ENCODE measurements at places on chromosomes 2 and 18.

DNA sequence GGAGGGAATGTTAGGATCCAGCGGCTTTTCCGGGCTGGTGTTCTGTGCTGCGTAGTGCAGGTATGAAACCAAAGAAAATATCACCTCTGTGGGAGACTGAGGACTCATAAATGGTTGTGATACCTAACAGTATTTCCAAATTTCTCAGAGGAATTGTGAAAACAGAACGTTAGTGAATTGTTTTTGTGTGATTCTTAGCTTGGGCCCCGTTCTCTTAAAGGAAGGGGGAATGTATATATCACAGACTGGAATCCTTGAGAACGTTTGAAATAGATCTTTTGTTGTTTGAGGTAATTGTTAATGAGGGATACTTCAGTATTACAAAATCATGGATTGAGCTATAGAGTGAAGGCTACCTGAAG lies 834 bp downstream of the ZNF638 start:
- no peak for DNase-seq

DNA sequence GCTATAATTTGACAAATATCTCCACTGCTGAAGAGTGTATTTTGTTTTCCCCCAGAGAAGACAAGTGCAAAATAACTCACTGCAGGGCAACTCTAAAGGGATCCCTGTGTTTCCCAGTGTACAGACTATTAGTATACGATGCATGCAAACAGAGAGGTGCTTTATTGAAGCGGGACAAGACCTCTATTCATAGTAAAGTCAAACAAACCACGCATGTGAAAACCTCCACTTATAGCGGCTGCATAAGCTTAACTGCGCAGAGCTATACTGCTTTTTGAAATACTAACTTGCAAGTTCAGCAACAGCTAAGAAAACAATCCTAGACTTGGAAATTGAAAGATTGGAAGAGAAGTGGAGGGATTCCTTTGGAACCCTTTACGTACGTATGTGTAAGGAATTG lies 15.6 kb downstream of the RNF144A start:
- DNase-seq = no peak

DNA sequence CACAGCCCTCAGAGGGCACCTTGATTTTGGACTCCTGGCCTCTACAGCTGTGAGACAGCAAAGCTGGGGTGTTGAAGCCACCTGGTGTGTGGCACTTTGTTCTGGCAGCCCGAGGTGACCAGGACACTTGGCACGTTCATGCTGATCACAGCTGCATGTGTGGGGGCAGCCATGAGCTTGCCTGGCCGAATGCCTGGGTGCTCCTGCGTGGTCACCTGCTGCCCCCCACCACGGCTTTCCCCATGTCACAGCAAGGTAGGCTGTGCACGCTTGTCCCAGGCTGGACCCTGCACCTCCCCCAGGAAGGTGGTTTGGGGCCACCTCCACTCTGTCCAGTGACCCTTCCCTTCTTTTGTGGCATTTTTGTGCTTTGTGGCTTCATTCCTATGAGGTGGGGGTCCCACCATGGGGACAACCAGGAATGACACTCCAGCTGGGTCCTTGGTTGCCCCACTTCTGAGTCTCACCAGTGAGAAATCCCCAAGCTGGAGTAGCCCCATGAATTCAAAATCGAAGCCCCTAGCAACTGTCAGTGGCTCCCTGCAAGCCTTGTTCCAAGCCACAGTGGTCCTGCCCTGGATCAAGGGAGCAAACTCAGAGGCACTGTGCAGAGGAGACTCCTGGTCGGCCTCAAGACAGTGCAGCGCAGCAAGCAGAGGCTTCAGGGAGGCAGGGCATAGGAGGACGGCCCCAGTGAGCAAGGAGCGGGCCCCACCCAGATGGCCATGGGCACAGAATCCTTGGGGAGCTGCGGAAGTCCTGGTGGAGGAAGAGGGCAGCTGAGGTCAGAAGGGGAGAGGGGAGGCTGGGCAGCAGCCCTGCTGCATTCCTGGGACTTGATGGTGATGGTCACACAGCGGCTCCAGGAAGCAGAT lies 121.4 kb upstream of the HS6ST1 start:
- DNase-seq = no peak

DNA sequence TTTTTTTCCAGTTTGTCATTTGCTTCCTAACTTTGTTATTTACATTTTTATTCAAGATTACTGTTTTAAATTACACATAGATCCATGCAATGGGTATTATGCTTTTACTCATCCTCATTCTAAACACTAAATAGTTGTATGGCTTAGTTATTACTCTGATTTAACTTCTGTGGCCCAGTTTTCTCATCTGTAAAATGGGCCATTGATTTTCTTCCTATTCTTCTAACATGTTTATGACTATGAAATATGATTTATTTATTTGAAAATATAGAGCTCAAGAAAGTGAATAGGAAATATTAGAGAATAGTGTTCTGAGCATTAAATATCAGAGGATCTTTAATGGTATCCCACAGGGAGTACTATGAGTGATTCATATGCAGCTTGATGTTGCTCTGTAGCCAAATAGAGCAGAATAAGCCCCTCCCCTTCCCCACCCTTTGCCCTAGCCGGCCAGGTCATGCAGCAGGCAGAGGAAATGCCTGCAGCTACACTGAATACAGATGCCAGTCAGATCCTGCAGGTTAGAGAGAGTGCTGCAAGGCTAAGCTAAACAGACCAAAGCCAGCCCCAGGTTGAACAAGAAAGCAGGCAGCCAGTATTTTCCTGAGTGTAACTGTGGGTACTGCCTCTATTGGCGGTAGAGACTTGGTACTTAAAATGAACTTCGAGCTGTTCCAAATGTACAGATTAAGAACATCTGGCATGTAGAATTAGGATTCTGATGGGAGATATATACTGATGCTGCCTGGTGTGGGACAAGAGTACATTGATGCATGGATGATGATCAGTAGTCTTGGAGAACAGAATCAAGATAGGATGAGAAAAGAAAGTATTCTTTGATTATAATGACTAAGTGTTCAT lies 11.7 kb upstream of the ACYP2 start:
- no peak for DNase-seq

- DNase-seq = no peak
Measured at GRCh38 chr2:30643674-30644073, 163.6 kb downstream of the CAPN13 start.

DNA sequence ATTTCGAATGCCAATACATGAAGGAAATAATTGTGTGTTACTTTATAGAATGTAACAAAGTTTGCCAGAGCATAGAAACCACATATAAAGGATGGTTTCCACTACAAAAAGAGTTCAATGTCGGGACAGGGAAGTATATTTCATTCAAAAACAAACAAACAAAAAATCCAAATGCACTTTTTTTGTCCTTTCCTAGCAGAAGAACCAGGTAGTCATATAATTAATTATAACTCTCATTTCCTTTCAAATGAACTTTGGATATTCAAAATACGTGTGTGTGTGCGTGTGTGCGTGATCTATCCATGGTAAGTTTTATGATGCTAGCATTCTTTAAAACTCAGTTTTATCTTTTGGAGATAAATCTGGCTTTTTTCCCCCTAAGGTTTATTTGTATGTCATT lies 8.3 kb downstream of the FN1 start:
- DNase-seq = no peak

- no peak for DNase-seq
Measured at GRCh38 chr2:38737925-38738324, 13.2 kb downstream of the SRSF7 start.

GRCh38 chr2:57126410-57126809 lies 920.2 kb upstream of the VRK2 start:
- DNase-seq = no peak

DNA sequence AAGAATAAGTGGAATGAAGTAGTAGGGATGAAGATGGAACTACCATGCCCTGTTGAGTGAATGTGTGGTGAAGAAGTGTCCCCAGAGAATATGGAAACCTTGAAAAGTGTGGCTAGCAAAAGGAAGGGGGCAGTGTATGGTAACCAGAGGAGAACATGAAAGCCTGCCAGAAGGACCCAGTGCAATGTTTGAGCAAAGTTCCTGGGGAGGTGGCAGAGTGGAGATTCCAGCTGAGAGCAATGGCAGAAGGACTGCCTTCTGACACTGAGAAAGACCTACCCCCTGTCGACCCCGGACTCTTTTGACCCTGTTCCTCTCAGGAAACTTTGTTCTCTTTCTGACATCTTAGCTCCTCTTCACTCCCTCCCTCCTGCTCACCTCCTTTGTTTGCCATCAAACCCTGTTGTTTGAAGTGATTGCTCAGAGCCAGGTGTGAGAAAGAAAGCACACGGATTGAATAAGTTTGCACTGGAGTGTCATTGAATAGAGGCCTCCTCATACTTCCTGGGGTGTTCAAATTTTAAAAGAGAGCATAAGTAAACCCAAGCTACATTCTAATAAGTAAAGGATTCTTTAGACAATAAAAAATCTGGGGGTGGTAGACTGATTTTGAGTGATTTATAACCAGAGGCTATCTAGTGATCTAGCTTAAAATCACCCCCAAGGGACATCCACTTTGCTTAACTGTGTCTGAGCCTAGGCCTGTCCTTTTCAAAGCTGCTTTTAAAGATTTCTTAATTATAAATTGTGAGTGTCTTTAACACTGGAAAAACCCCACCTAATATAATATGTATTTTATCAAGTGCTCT lies 57.1 kb downstream of the TRIB2 start:
- DNase-seq = no peak

- no peak for DNase-seq
Measured at GRCh38 chr2:231221761-231222160, 23.3 kb downstream of the ARMC9 start.

DNA sequence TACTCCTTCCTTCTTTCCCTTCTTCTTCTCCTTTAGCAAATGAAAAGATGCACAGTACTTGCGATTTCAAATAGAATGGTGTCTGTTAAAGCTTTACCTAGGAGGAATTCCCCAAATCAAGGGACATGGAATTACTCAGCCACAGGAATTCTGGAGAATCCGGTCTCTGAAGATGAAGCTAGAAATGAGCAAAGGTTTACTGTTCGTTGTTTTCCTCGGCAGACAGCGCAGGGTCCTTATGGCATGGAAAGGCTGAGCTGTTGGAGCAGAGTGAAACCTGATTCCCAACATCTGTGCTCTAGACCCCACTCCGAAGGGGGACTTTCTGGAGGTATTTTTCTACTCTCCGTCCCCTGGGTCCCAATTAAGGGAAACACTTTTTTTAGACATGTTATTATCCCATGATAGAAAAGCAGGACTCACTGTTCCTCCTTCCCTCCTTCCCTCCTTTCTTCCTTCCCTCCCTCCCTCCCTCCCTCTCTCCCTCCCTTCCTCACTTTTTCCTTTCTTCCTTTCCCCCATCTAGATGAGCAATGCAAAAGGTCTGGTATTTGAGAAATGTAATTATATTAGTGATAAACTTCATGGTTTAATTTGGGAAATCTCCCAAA lies 47.1 kb downstream of the CDCA7 start:
- DNase-seq = no peak

DNA sequence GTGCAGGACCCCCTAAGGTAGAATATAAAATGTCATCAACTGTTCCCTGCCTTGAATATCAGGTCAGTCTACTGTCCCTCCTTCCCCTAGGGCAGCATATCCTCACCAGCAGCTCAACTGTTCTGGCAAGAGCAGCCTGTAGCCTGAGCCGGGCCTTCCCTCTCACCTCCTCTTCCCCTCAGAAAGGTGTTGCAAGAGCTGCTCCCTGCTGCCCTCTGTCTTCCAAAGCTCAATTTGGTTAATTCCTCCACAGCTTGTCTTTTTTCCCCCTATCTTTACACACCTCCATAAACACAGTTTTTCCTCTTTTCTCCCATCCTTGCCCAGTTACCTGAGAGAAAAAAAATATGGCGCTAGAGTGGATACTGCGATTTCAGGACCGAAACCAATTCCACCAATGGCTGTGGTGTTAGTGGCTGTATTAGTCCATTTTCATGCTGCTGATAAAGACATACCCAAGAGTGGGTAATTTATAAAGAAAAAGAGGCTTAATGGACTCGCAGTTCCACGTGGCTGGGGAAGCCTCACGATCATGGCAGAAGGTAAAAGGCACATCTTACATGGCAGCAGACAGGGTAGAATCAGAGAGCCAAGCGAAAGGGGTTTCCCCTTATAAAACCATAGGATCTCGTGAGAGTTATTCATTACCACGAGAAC lies 184.7 kb downstream of the MREG start:
- no peak for DNase-seq

DNA sequence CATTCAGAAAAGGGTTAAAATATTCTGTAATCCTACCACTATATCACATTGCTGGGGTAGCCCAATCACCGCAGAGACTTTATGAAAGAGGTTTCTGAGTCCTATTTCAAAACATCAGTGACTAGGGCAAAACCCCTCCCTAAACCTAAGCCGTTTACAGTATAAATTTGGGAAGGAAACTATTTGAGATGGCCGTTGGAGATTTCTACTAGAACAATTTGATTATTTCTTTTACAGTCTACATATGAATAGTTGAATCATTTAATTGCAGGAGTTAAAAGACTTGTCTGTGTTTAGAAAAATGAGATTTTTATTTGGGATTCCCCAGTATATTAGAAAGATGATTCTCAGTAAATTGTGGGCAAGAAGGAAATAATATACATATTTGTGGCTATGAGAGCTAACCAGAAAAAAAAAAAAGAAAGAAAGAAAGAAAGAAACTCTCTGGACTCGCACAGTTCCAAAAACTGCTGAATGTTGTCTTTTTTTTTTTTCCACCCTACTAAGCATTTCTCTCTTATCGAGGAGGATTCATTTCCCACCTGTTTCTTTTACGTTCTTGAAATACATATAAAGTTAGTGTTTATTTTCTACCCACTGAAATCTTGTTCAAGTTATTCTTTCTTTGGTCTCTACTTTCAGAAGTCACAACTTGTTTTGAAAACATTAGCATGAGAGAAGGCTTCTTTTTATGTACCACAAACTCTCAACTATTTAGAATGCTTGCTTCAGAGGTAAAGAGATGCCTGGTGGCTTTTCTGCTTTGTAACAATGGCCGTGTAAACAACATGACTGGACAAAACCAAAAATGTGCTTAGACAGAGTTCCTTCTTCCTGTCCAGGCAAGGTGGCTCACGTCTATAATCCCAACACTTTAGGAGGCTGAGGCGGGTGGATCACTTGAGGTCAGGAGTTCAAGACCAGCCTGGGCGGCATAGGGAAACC lies 65.9 kb downstream of the BCL2 start:
- DNase-seq = no peak

DNA sequence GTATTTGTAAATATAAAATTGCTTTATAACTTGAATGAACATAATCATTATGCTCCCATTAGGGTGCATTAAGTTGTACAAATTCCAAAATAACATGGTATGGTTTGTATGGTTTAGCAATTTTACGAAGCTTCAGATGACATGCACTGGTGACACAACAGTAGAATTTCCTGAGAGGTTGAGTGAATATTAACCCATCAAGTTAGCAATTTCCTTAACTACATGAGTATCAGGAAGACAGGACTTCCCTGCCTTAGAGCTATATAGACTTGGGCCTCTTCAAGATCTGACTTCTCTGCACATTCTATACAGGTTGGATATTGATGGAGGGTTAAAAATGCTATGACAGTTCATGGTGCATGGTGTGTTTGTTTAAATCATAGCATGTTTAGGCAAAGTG lies 60.2 kb downstream of the ZC3H6 start:
- DNase-seq = no peak
